ENCODE measurements at places on chromosomes 6 and 20.

DNA sequence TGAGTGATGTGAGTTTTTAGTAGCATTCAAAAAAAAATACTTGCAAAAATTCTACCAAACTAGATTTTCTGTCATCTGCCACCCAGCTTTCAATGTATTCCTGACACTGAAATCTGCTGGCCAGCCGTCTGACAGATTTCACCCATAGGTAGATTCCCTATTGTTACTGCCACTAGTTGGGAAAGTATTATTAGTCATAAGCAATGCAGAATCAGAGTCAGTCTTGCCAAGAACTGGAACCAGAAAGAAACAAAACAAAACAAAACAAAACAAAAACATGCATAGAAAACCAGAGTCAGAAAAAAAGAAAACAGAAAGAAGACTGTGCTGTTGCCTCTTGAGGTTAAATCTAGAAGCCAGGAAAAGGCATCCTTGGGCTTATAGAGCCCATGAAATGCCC is 293.1 kb upstream of the KCNQ5 start:
- DNase-seq, result no peak

DNA sequence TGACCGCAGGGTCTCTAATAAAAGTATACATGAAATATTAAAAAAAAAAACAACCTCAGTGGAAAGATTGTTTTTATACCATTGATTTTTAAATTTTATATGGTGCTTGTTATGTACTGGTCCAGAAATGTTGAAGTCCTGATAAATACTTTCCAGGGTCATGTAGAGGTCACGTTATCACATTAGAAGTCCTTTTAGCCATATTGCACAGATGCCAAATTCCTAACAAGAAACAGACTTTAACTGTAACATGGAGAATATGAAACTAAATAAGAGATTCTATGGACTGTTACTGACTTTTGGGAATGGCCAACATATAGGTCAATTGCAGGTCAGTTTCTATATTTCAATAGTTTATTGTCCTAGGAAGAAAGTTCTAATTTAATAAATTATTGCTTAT is 89.0 kb downstream of the ADGRB3 start:
- no peak for DNase-seq

- no peak for DNase-seq
Observed at GRCh38 chr6:39256294-39256940, 27.1 kb upstream of the KCNK5 start.

DNA sequence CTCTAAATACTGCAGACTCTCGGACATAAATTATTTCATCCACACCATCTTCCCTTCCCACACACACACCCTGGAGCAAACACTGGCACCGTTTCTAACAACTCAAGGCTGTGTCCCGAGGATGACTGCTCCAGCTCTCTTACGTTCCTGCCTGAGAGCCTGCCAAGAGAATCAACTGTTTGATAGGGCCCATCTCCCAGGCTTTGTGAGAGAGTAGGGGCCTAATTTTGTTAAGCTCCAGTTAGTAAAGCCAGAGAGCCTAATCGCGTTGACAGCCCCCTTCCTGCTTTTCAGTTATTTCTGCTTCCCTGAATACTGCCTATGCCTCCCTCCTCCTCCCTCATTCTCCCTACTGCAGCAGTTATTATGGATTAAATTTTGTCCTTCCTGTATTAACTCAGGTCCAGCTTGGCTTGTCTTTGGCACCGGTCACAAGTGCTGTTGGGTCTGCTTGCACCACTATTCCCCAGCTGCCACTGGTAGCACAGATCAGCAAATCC is 118.1 kb upstream of the TMEM181 start:
- DNase-seq, result no peak

DNA sequence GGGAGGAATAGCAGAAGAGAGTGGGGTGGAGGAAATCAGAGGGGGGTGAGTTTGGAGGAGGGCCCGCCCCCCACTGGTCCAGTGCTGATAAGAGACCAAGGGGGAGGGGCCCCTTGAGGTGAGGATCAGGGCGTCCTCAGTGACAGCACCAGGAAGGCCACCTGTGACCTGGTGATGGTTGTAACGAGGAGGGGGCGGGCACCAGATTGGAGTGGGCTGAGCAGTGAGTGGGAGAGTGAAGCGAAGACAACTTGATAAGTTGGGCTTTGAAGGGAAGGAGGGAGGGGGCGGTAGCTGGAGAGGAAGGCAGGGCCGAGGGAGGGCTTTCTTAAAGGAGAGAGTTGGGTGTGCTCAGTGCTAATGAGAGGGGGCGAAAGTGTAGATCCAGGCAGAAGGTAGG is 30.7 kb downstream of the CDH22 start:
- no peak for DNase-seq

DNA sequence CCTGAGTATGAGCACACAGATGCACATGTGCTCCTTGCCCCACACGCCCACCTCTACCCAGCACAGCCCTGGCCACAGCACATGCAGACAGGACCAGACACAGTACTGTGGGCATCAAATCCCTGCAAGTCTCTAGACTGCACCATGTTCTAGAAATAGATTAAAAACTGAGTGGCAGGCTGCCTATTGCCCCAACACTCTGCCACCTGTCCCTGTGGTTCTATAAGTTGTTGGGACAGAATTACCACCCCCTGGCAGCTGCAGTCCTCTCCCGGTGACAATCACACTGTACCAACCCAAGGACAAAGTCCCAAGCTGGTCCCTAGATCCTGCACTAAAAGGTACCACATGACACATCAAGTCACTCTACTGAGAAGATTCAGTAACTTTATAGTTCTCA is 70.2 kb downstream of the B3GAT2 start:
- DNase-seq, result no peak

Data from fibroblast of skin of right biceps (primary cell).